ENCODE measurements at places on chromosomes 7 and 10.

DNA sequence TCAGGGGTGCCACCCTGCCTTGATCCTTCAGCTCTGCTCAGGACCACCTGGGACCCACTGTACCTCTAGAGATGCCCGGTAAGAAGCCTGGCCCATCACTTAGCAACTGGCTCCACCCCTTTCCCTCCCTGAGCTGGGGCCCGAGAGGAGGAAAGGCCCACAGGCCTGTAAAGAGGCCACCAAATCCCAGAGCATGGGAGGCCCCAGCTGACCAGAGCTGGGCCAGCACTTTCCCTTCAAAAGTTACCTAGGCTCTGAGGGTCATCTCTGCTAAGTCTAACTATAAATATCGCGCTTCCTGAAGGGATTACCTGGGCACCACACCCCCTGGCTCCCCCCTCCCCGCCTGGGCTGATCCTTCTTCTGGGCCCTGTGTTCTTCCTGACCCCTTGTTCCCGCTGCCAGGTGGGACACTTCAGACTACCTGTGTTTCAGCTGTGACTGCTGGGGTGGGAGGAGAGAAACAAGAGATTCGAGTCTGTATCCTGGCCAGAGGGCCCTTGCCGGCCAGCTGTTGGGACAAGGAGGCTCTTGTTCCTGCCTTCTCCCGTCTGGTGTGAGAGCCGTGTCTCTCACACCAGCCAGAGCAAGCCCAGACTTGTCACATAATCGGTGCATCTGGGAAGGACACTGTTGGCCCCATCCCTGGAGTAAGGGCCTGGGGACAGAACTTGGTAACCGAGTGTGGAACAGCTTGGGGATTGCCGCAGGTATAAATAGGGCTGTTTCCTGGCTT, 22.8 kb upstream of the ANKRD2 start:
- DNase-seq: no peak

GRCh38 chr7:42720991-42721796, 190.7 kb downstream of the C7orf25 start:
- DNase-seq: no peak

DNA sequence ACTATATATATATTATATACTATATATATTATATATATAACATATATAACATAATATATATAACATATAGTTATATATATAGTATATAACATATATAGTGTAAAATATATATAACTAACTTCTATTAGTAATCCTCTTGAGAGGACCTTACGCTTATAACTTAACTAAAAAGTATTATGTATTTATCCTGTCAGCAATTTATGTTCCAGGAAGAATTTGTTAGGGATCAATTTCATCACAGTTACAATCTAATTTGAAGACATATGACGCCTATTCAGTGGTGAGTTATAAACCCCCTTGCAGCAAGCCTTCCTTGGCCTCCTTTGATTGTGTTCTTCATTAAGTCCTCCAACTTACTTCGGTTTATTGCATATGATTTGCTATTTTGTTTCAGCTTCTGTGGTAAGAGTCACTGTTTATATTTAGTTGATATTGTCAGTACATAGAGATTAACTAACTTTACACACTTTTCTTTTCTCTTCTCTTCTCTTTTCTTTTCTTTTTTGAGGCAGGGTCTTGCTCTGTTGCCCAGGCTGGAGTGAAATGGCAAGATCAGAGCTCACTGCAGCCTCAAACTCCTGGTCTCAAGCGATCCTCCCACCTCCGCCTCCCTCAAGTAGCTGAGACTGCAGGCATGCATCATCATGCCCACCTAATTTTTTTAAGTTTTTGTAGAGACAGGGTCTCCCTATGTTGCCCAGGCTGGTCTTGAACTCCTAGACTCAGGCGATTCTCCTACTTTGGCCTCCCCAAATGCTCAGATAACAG, 59.7 kb downstream of the ANKRD61 start:
- no peak for DNase-seq

DNA sequence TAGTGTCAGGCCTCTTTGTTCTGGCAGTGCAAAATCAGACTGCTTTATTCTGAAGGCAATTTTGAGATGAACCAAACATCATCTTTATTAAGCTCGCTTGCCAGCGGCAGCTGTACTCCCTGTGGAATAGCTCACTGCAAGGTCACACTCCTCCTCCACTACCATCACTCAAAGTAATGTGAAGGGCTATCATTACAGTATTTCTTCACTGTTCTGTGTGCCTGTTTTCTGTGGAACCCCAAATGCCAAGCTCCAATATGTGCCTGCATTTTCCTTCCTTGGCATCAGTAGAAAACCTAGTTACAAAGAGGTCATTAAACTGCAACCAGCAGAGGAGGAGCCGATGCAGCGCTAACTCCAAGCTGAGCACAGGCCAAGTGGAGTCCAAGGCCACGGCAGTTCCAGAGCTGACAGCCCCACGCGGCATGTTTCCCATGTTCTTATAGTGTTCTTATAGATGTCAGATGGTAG, 21.4 kb downstream of the BCCIP start:
- DNase-seq: no peak

GRCh38 chr7:34036051-34036920, 130.9 kb downstream of the BMPER start:
- DNase-seq: no peak

DNA sequence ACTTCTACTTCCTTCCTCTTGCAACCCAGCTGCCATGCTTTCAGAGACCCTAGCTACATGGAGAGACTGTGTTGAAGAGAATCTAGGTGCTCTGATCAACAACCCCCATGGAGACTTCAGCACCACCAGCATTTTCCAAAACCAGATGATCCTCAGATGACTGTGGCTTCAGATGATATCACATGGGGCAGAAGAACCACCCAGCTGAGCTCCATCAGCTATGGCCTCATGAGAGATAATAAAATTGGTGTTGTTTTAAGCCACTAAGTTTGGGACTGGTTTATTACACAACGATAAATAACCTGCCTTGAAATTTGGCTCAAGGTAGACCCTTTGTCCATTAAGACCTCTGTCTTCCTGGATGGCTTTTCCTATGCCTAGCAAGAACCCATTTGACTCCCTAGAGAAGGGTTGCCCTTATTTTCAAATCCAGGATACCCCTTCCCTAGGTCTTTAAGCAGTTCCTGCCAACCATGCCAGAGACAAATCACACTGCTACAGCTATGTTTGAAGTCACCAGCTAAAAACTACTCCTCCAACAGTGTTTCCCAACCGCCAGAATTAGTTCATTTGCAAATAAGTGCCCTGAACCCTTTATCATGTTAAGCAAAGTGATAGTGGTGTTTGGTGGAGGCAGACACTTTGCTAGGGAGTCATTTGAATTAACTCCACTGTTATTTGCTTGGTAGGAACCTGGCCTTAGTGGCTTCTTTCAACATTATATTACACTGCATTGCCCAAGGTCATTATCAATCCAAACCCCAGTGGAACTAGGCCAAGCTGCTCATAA, 136.9 kb upstream of the PALS2 start:
- no peak for DNase-seq

GRCh38 chr10:6787718-6788117, 207.6 kb upstream of the PRKCQ start:
- no peak for DNase-seq

GRCh38 chr10:77619964-77620703, 17.5 kb downstream of the KCNMA1 start:
- no peak for DNase-seq

DNA sequence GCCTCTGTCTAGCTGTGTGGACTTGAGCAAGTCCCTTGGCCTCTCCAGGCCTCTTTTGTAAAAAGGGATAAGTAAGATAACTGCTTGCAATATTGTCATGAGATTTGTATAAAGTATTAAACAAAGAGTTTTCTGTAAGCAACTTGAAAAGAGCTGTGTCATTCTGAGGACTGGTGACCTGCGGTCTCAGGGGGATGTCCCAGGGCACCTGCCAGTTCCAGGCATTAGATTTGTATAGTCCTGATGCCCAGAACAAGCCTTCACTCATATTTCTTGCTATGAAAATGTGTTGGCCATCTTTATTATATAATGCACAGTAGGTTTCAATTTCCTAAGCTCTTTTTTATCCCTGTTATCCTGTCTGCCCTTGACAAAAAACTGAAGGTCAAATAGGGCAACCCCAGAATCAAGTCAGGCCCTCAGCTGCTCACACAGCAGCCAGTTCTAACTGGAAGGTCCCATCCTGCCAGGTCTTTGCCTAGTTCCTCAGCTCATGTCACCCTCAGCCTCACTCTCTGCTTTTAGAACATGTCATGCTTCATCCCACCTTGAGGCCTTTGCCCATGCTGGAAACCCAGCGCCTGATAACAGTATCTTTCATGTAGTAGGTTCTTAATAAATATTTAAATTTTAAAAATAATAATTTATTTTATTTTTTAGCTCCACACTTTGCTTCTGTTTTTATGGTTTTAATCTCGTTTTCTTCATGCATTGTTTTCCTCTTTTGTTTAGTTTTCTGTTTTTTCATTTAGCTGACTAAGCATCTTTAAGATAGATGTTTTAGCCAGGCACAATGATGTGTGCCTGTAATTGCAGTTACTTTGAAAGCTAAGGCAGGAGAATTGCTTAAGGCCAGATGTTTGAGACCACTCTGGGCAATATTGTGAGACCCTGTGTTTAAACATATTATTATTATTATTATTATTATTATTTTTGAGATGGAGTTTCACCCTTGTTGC, 87.5 kb upstream of the ZNF92 start:
- no peak for DNase-seq

DNA sequence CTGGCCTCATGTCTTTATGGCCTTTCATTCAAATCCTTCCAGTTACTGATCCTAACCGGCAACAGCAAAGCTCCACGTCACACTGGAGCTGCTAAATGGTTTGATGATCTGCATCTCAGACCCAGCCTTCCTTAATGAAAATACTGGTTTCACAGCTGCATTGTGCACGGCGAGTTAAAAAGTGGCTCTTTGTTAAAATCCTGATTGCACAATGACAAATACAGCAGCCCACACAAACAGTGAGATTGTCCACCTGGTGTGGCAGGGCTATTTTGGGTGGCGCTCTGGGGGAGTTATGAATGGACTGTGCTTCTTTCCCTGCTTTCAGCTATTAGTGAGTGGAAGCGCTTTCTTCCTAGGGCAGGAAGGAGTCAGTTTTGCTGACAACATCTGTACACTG, 63.4 kb upstream of the C1QL3 start:
- DNase-seq: no peak

DNA sequence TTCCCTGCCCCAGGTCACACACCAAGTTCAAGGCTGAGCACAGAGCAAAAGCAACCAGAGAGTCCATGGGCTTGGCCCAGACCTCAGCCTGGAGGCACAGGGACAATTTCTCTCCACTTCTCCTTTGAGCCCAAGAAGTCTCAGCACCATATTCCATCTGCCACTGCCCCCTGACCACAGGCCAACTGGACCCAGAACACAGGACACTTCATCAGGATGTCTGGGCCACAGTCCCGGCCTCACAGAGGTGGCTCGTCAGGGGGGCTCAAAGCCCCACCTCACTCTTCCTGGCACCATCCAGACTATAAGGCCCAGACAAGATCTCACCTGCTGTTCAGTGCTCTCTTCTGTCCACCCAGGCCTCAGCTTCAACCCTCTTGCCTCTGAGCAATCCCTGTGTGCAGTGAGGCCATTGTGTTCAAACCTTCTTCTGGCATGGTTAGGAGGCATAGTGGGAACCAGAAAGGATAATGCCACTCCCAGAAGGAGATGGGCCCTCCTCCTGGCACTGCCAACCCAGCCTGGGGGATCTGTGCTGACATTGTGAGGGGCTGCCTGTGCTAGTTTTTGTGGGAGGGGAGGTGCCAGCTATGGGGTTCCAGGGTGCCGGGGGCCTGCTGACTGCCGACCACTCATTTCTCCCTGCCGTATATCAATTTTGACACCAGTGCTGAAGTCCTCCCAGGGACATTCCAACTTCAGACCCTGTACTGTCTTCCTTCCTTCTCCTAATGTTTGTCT, 49.7 kb upstream of the ANTXRL start:
- no peak for DNase-seq

- no peak for DNase-seq
These were observed 82.8 kb upstream of the VIPR2 start for GRCh38 chr7:159227433-159227832.

DNA sequence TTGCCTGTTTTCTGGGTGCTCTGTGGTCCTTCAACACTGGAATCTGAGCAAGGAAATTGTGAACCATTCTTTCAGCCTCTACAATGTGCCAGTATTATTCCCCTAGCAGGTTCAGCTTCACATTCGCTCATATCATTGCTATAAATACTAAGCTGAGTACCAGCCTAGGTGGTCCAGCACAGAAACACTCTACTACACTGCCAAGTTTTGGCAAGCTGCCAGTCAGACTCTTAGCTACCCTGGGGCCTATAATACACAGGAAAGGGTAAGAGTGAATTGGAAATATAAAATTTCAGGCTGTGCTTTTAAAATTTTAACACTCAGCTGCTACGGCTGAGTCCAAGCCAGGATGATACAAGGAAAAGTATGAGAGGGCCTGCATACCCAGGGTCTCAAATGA, 49.9 kb upstream of the PPP1R3A start:
- no peak for DNase-seq

DNA sequence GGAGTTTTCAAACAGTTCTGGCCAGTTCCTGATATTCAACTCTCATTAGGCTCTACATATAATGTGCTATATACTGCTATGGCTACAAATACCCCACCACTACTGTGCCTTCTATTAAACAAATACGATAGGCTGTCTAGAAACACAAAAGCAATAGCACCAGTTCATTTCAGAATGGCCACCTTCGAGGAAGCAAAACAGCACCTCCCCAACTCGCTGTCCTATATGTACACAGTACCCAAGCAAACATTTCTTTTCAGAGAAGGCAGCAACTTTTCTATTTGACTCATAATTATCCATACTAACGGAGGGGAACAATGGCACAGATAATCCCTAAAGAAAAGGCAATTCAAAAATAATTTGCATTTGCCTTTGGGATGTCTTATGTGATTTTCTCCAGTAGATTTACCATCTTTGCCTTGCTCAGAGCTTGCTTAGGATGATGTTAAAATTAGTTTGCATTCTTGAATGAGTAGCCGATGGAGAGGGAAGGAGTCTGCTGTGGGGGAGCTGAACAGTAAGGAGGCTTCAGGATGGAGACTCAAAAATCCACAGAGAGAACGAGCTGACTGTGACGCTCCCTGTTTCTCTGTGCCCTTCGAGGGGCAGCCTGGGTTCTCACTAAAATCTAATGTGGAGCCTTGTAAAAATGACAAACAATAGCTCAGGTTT, 218.7 kb downstream of the FANK1 start:
- DNase-seq: no peak

- no peak for DNase-seq
These were observed 19.0 kb downstream of the TMEM236 start for GRCh38 chr10:17771017-17771416.

- no peak for DNase-seq
These were observed 242.2 kb downstream of the TSPAN12 start for GRCh38 chr7:120615703-120616102.

GRCh38 chr10:101014230-101014884, 14.7 kb downstream of the LZTS2 start:
- DNase-seq: peak; percentile 85

GRCh38 chr10:6470894-6471618, 109.0 kb downstream of the PRKCQ start:
- DNase-seq: no peak

DNA sequence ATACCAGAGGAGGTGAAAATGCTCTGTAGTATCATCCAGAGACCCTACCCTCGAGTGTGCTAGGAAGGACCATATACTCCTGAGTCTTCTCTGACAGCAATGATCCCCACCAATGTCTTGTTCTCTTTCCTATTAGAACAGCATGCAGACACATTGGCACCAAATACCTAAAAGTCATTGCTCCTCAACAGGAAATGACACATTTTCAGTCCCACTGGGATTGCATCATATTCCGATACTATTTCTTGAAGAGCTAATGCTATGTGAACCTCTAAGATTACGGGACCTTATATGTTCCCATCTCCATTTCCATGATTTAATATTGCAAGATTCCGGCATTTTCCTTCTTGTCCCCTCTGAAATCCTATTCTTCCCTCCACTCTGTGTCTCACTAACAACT, 177.4 kb downstream of the NRP1 start:
- DNase-seq: no peak

All from activated T-cell treated with anti-CD3 and anti-CD28 coated beads, Interleukin-2, amount 50 U/mL, for 24 hours (primary cell).